ENCODE measurements at places on chromosomes 2 and 18. TPM values are rescaled to one million over a fixed set of nuclear protein-coding genes. Genes with fewer than 3 reads are reported as not detected.

Gene FBXO36
- total RNA-seq, result 7.2 TPM

Gene REG1A
- not detected for total RNA-seq

Gene RUFY4
- total RNA-seq, result 0.29 TPM

Gene RNF152
- 51.4 TPM for total RNA-seq

Gene RAX
- total RNA-seq, result not detected

Gene GKN1
- not detected for total RNA-seq

Gene PDIA6
- total RNA-seq, result 166 TPM

Gene NTSR2
- total RNA-seq, result not detected

Gene REG3G
- not detected for total RNA-seq

Gene IL36B
- not detected for total RNA-seq

All from metanephros (tissue), 2 donors.